ENCODE measurements at places on chromosomes 12 and 14. TPM values are rescaled to one million over a fixed set of nuclear protein-coding genes. Genes with fewer than 3 reads are reported as not detected.
A peak's percentile ranks its signal among the peaks of the same experiment; 100 is the strongest.

HOXC13 gene
- not detected for total RNA-seq

RAPGEF3 gene
- total RNA-seq, result 0.89 TPM

BICDL1 gene
- total RNA-seq, result 5.2 TPM

RND1 gene
- 6.1 TPM for total RNA-seq

AQP2 gene
- not detected for total RNA-seq

GLT8D2 gene
- total RNA-seq, result 1.9 TPM

SPTB gene
- 0.18 TPM for total RNA-seq

PCED1B gene
- 0.47 TPM for total RNA-seq

GLIPR1 gene
- total RNA-seq, result 0.36 TPM

CLEC4A gene
- total RNA-seq, result not detected

- no peak for DNase-seq
Observed at GRCh38 chr12:65656891-65657351, 167.4 kb upstream of the HMGA2 start.

GRCh38 chr12:72368719-72369422, 96.7 kb downstream of the TRHDE start:
- DNase-seq, result no peak

DNA sequence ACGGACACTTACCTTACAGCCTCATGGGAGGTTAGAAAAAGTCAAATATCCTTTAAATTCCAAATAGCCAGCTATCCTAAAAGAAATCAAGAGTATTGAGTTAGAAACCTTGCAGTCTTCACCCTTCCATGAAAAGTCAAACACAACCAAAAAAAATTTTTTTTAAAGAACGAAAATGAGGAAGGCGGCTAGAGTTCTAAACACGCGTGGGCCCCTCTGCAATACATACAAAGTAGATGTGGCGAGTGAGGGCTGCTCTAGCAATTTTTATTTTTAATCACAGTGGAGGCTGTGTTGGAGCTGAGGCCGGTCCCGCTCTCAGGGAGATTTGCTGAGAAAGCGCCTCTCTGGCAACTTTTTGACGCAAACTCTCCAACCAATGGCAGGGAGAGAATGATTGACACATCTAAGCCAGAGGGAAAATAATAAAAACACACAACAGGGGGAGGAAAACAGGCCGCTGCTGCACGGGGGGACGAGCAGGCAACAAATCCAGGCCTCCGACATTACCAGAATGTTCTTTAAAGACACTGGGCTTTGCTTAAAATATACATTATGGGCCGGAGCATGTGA, at the start of gene OTX2:
Gene OTX2 (minus strand): TSS at position 333 of the 573 bp plus-strand sequence. CDS start 5,023 bp downstream, outside the sequence.
- no peak for DNase-seq

- DNase-seq, result no peak
Observed at GRCh38 chr12:83630526-83630925, 943.8 kb downstream of the TMTC2 start.

- no peak for DNase-seq
Observed at GRCh38 chr12:12676605-12677004, 19.4 kb downstream of the GPR19 start.

DNA sequence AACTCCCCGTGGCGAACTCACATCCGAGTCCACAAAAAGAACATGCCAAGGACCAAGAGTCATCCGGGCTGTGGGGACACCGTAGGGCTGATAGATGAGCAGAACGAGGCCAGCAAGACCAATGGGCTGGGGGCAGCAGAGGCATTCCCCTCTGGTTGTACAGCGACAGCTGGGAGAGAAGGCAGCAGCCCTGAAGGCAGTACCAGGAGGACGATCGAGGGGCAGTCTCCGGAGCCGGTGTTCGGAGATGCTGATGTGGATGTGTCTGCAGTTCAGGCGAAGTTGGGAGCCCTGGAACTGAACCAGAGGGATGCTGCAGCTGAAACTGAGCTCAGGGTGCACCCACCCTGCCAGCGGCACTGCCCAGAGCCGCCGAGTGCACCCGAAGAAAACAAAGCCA, 50.7 kb downstream of the TBC1D30 start:
- DNase-seq, result no peak

DNA sequence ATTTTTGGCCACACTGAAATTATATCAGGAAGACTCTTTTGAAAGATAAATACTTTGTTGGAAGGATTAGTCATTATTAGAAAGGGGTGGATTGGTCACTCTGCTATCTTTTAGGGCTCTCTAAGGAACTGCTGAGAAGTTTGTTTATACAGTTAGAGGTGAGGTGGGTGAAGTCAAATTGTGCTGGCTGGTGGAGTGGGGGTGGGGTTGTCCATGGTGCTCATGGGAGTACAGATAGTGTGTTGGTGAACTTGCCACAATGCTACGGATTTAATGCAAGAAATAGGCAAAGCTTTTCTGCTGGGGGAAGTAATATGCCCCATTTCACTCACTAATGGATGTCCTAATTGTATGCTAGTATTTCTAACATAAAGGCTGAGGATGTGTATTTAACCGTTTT, 35.8 kb downstream of the SUSD6 start:
- DNase-seq, result no peak

- DNase-seq, result peak; percentile 44
Observed at GRCh38 chr12:6700646-6701051, at the start of gene PIANP. Gene PIANP (minus strand): TSS chr12:6700815. CDS start chr12:6698061, 2,754 bp downstream.

DNA sequence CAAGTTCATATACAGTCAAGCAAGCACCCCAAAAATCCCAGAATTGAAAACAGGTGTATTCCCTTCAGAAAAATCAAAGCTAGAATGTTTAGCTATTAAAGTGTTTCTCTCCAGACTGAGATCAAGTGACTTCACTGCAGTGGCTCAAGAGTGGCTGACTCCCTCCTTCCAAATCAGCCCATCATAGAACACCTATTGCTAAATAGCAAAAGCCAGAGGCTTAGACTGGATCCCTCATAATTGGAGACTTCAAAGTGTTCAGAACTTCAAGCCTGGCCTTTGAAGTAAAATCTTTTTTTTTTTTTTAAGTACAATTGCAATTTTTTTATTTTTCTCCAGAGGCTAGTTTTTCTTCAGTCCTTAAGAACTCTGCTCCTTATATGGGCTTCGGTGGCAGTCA, 50.0 kb upstream of the CERS5 start:
- no peak for DNase-seq

GRCh38 chr14:34147461-34147860, 196.6 kb upstream of the EGLN3 start:
- no peak for DNase-seq

DNA sequence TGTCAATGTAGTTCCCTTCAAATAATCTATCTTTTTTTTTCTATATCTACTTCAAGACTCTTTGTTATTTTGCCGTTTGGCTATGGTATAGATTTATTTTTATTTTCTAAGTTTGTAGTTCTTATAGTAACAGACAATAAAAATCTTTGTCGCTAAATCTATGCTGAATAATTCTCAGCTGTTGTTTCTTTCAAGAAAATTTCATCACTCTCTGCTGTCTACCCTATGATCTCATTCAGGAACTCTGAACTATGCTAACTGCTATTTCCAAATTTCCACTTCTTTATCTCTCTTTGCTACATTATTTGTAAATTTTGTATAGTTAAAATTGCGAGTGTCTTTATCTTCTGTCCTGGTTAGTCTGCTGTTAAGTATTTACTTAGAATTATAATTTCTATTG, 353.6 kb downstream of the LRFN5 start:
- DNase-seq, result no peak

DNA sequence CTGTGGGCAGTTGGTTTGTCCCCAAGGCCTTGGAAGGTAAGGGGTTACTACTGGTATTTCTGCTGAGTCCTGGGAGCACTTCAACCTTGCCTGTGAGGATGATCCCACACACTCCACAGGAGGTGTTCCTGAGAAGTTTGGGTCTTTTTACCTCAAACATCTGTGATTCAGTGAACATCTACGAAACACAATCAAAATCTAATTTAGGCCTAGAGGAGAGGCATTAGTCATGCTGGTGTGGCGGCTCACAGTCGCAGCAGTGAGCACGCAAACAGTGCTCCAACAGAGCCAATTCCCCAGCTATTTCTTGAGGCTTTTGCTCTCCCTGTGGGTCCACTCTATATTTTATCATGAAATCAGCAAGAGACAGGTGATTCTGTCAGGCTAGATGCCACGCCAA, 107.6 kb downstream of the APAF1 start:
- no peak for DNase-seq

DNA sequence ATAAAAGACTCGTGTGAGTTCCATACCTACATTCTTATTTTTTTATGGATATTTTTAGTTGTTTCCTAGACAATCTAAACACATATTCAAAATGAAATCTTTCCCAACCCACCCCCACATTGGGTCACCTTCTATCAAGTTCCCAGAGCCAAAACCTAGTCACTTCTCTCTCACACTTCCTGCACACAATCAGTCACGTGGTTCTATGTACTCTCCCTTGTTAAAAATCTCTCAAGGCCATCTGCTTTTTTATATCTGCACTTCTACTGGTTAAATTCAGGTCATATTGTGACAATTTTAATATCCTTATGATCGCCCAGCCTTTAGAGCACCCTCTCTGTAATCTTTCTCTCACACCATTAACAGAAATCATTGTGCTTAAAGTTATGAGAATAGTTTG, 175.0 kb upstream of the SYT10 start:
- no peak for DNase-seq

- DNase-seq, result no peak
Observed at GRCh38 chr14:100376751-100377171, 53.6 kb downstream of the SLC25A47 start.

DNA sequence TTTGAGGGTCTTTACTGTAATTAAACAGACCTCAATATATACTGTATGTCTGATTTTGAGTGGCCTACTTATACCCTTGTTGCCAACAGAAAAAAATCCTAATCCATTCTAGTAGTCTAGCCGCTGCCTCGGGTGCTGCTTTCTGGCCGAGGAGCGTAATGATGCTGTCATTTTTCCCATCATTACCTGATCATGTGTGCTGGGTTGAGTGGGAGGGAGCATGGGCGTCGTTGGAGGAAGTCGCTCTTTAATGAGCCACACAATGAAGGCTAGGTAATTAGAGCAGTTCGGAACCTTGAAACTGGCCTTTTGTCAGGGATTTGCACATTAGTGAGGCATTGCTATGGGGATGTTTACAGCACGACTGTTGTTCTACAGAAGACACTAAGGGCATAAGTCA, 76.1 kb upstream of the RFX4 start:
- DNase-seq, result no peak

DNA sequence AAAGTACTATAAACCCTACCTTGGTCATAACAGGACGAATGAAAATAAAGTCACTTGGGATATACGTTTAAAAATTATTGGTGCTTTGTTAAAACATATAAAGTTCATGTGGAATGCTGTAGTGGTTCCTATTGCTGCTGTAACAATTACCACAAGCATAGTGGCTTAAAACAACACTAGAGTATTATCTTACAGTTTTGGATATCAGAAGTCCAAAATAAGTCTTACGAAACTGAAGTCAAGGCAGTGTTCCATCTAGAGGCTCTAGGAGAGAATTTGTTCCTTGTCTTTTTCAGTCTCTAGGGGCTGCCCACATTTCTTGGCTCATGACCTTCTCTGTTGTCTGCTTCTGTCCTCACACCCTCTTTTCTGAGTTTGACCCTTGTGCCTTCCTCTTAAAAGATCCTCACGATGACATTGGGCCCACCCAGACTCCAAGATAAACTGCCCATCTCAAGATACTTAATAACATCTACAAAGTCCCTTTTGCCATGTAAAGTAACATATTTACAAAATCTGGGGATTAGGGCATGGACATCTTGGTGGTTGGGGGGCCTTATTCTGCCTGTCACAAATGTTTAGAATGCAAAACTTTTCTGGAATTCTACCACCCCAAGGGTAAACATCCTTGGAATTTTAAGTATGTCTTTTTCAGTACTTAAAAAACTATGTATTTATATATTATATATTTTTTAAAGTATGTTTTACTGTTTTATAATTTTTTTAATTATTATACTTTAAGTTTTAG, 178.1 kb downstream of the ETNK1 start:
- DNase-seq, result no peak

- no peak for DNase-seq
Observed at GRCh38 chr12:25151476-25151875, 43.5 kb downstream of the DNAI7 start.

- DNase-seq, result peak; percentile 94
Observed at GRCh38 chr14:23237772-23238594, at the start of gene RNF212B. Gene RNF212B (plus strand): TSS chr14:23237936. CDS start chr14:23240346, 2,410 bp downstream.

DNA sequence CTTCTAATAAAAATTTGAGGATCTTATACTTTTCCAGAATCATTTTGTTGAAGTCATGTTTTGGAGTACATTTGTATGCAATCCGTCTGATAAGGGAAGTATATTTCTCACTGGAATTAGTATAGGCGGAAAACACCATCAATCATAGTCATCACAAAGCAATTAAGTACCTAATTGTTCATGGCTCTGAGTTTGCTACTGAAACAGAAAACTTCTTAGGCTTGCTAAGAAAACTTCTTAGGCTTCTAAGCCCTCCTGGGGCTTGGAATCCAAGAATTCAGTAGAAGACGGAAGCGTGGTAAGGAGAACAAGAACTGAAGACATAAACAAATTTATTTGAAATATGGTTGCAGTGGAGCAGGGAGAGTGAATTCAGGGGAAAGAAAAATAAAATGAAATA, 636.3 kb downstream of the DIO2 start:
- no peak for DNase-seq

DNA sequence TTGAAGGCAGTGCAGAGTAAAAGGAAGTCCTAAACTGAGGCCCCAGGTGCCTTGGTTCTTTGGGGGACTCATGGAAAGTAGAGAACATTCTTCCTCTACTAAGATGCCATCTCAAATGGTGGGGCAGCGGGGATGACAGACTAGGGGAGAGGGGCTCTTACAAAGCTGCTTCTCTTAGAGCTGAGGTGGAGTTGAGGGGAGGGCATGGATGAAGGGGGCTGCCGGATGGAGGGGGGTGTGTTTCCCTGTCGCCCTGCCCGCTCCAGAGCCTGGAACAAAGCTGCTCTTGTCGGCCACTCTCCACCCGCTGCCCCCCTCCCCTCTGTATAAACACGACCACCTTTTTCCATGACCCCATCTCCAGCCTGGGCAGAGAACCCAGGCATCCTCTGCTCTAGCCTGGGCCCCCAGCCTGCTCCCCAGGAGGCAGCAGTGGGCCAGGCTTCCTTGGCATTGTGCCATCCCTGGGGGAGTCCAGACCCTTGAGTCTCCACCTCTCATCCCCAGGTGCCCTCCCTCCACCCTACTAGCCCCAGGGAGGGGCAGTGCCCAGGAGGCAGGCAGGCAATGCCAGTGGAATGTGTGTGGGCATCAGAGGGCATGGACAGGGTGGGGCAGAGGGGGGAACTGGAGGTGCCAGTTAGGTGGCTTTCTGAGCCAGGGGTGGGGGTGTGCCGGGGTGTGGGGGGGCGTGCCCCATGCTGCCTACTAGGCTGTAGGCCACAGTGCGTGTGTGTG, 1.7 kb downstream of the RARG start:
- no peak for DNase-seq
